Body of pancreas (tissue), 4 donors: ENCODE measurements at places on chromosomes 12 and 14. TPM values are rescaled to one million over a fixed set of nuclear protein-coding genes. Genes with fewer than 3 reads are reported as not detected.

- H3K4me3 ChIP-seq, result no peak overlapping the region
- H3K27me3 ChIP-seq, result no peaks in the 10 kb centered on the region
- DNase-seq, result no peak
- no peaks in the 10 kb centered on the region for H3K4me1 ChIP-seq
- H3K36me3 ChIP-seq, result no peaks in the 10 kb centered on the region
Observed at GRCh38 chr12:67468549-67469245, 179.8 kb upstream of the DYRK2 start.

Gene CRACR2A
- 7.0 TPM for total RNA-seq

- no peak overlapping the region for H3K4me3 ChIP-seq
- H3K4me1 ChIP-seq, result peaks cover 14% of the 10 kb centered on the region
- DNase-seq, result no peak
- no peak overlapping the region for H3K27ac ChIP-seq
- H3K27me3 ChIP-seq, result no peaks in the 10 kb centered on the region
Observed at GRCh38 chr12:79487386-79488110, 203.2 kb downstream of the PAWR start.

DNA sequence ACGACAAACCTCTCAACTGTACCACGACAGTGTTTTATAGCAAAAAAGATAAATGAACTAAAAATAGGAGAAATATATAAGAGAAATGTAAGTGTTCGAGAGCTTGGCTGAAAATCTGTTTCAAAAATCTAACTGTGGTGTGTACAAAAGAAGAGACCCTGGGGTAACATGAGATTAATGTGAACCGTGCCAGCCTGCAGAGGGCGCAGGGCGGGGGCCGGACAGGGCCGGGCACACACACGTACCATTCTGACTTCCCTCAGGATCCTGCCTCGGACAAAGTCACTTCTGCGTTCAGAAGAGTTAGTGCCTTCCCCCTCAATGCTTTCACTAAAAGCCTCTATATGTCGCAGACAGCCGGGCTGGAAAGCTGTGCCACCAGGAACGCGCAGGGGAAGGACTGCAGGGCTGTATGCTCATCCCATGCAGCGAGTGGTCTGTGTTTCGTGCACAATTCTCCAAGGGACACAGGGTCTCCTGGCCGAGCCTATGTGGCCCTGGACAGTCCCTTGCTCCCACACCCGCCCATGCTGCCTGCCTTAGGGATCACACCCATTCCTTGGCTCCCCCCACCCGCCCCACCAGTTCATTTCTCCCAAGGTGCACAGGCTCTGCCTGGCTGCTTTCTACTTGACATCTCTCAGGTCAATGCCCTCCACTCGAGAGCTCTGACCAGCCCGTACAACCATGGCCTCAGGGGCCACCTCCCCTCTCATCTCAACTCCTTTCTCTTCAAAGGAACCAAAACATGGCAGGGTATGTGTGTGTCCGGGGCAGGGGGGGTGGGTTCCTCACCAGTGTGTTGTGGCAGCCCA, 8.5 kb downstream of the CDCA4 start:
- no peak overlapping the region for H3K4me3 ChIP-seq
- no peaks in the 10 kb centered on the region for H3K27me3 ChIP-seq
- H3K27ac ChIP-seq, result no peak overlapping the region
- H3K4me1 ChIP-seq, result no peaks in the 10 kb centered on the region
- peaks cover 6% of the 10 kb centered on the region for H3K36me3 ChIP-seq
- DNase-seq, result peak; percentile 30

Gene TEX22
- 0.33 TPM for total RNA-seq

Gene PLEKHG7
- 0.33 TPM for total RNA-seq
